ENCODE measurements at places on chromosomes 2 and 18.

DNA sequence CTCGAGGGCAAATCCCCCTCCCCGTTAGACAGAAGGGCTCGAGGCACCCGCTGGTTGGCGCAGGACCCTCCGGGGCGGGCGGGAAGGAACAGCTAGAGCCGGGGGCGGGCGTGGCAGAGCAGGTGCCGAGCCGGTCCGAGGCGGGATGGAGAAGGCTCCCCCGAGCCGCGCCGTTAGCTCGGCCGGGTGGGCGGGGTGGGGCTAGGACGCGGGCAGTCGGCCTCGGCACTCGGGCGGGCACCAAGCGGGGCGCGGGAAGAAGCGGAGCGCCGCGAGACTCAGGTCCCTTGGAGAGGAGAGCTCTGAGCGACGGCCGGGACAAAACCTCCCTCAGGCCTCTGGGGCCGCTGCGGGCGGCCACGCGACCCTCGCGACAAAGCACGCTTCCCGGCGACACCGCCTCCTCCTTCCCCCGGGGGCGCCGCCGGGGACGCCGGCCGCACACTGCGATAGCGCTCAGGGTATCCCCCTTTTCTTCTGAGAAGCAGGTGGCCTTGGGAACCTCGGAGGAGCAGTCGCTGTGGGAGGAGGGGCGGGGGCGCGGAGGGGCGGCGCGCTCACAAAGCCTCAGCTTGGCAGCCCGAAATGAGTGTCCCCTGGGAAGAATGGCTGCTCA lies 721 bp downstream of the FHOD3 start:
- DNase-seq: no peak

- DNase-seq: no peak
Measured at GRCh38 chr18:6242004-6242403, 172.7 kb downstream of the L3MBTL4 start.

DNA sequence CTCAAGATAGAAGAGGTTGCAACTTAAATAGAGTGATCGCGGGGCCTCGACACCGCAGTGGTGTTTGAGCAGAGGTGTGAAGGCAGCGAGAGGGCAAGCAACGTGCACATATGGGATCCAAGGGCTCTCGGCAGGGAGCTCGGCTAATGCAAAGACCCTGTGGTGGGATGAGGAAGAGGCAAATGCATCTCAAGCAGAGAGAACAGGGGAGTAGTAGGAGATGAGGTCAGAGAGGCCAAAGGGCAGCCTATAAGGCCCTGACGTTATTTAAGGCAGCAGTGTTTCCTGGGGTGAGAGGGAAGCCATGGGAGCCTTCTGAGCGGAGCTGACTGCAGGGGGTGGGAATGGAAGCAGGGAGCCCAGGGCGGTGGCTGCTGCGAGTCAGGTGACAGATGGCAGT lies 74.5 kb downstream of the MRPS9 start:
- no peak for DNase-seq

- DNase-seq: no peak
Measured at GRCh38 chr2:217703102-217703501, 299.7 kb downstream of the TNS1 start.

DNA sequence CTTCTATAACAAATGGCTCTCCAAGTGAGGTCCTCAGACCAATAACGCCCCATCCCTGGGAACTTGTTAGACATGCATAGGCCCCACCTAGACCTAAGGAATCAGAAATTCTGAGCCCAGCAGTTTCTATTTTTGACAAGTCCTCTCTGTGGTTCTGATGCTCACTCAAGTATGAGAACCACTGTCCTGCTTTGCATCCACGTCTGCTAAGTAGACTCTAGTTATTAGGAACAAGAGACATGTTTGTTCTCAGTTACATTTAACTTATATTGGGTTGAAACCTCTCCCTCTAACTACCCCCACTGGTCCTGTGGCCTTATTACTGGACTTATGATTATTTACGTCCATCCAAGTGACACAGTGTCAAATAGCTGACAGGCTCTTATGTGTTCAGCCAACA lies 70.3 kb downstream of the TMEM17 start:
- DNase-seq: no peak

DNA sequence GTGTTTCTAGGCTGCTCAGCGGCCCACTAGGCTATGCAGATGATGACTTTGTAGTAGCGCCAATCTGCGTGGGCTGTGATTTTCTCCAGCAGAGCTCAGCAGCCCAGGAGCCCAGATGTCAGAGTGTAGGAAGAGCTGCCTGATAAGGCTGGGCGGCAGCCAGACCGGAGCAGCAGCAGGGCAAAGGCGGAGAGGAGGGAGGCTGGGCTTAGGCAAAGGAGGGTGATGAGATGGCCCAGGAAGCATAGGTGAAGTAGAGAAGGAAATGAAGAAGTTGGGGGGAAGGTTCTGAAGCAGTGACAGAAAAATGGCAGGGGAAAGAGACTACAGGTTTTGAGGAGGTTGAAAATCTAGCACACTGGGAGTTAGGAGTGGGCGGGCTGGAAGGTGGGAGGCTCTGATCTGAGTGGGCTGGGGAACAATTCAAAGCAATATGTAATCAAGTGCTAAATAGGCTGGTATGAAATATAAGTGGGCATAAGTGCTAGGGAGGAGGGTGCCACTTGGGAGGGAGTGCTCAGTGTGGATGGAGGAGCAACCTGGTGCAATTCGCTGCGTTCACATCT lies 50.6 kb upstream of the STPG4 start:
- DNase-seq: no peak

DNA sequence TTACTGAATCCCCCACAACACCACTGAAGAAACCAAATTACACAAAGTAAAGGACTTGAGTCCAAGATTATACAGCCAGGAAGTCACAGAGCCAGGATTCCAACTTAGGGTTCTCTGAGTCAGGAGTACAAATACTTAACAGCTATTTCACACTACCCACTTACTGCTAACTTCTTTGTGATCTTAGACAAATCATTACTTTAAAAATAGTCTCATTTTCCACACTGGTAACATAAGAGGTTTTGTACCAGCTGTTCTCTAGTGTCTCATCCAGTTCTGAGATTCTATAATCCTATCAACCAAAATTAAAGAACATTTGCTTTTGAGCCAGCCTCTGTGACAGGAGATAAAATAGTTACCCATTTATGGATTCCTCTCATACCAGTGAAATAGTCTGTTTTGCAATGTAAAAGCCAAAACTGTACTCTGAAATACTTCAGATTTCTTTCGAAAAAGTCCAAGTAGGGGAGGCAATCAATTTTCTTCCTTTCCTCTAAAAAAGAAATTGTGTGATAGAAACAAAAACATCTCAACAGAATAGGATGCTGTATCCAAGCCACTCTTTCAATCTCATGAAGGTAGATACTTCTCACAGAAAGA lies 157.6 kb downstream of the LRATD1 start:
- DNase-seq: no peak

DNA sequence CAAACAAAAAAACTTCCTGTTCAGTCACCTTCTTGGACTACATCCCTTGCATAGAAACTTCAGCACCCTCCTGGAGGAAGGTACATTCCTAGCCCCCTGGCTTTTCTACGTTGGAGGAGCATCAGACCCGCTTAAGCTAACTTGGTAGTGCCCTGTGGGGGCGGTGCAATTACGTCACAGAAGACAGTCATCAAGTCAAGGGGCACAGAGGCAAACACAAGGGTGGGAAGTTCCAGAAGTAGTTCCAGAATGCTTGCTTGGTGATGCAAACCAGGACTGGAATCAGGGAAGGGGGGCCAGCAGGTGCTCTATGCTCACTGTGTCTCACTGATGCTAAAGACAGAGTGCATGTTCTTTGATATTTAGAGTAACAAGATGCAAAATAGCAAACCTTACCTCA lies 15.2 kb upstream of the AGFG1 start:
- no peak for DNase-seq

GRCh38 chr2:142721015-142721414 lies 156.4 kb upstream of the KYNU start:
- no peak for DNase-seq

- DNase-seq: no peak
Measured at GRCh38 chr18:3156325-3156640, 63.5 kb downstream of the MYOM1 start.

DNA sequence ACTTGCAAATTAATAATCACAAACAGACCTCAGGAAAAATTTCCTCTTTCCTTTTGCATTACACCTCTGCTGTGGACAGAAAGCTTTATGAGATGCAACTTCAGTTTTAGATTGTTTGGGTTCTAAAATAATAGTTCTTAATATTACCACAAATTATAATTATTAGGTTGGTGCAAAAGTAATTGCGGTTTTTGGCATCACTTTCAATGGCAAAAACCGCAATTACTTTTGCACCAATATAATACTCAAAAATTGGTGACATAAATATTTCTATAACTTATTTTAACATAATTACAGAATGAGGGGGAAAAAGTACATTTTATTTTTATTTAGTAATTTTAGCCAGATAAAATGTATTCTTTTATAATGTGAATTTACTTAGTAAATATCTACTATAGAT lies 804.4 kb upstream of the FAM98A start:
- DNase-seq: no peak

- DNase-seq: no peak
Measured at GRCh38 chr2:28378679-28379584, 13.7 kb upstream of the FOSL2 start.

GRCh38 chr2:235621736-235622135 lies 127.9 kb downstream of the AGAP1 start:
- DNase-seq: no peak

- DNase-seq: no peak
Measured at GRCh38 chr2:11491348-11491933, 25.5 kb upstream of the E2F6 start.

DNA sequence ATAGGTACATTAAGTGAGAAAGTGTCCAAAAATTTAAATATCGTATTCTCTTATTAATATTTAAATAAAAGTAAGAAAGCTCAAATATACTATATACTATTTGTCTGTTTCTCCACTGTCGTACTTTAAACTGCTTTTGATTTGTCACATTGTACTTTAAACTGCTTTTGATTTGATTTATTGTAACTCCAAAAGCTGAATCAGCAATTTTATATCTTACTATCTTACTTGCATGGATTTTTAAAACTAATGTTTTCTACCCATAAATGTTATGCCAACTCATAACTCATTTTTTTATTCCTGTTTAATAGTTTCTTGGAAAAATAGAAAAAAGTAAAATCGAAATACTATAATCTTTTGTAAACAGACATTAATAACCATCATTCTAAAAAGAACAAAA lies 1128.2 kb upstream of the ACVR2A start:
- no peak for DNase-seq

DNA sequence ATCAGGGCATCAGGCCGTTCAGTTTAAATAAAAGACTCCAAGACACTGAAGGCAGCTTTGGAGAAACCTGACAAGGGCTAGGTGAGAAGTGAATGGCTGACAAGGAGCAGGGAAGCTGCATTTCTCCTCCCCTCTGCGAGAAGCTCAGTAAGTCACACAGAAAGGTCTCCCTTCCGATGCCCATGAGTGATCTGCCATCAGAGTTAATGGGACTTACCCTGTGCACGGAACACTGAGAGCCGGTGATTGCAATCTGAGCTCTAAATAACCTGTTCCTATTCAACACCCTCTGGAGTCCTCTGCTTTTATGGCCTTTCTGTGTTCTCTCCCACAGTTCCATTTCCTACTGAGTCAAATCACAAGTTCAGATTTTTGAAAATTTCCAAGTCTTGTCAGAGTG lies 322.2 kb upstream of the MYT1L start:
- no peak for DNase-seq
